Mesangial cell (primary cell): ENCODE measurements at places on chromosomes 1 and 21. TPM values are rescaled to one million over a fixed set of nuclear protein-coding genes. Genes with fewer than 3 reads are reported as not detected.

TTC34 gene
- 0.16 and 0.38 TPM in 2 replicates for total RNA-seq

LRRC38 gene
- 0.33 TPM in 1 of 2 replicates, not detected in the other for total RNA-seq

S100A7A gene
- not detected in 2 replicates for total RNA-seq

HES3 gene
- total RNA-seq: not detected in 2 replicates

KCNK1 gene
- total RNA-seq: 3.2 and 4.7 TPM in 2 replicates

FCGR2B gene
- total RNA-seq: not detected in 2 replicates
